Sigmoid colon (tissue), 7 donors: ENCODE measurements at places on chromosomes 13 and 19.

GRCh38 chr19:46902402-46902766 is 41.6 kb downstream of the ARHGAP35 start:
- no peak for DNase-seq

DNA sequence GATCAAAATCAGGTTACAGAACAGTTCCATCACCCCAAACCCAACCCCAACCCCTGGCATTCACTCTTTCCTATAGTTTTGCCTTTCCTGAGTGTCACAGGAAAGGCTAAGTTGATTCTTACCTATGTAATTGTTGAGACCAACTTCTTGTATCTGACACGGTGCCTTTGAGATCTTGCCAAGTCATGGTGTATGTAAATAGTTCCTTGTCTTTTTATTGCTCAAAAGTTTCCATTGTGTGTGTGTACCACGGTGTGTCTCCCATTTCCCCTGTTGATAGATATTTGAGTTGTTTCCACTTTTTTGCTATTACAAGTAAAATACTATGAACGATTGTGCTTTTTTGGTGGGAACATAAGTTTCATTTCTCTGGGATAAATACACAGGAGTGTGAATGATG is 3.3 kb upstream of the IGFL2 start:
- DNase-seq: no peak

DNA sequence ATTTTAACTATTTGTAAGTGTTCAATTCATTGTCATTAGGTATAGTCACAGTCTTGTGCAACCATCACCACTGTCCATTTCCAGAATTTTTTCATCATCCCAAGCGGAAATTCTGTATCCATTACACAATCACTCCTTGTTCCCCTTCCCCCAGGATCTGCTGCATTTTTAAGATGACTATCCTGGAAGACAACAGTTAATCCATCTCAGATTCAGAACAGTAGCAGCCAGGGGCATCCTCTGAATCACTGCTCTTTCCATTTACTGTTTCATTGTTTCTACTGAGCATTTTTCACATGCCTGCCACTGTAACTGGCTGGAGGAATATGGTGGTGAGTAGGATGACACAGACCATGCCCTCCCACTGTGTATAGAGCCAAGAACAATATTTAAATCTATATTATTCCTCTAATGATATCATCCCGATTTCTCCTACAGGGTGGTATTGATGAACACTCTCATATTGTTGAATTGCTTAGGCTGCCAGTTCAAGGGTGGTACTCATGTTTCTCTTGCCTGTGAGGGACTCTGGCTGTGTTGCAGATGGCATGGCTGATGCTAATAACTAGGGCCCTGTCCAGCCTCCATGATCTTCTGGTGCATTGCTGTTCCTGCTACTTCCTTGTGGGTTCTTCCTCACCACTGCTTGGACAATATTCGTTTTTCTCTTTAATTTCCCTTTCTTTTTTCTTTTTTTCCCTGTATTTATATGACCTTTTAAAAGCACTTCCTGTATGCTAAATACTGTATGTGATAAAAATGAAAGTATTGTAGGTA is 59.0 kb downstream of the WDFY2 start:
- no peak for DNase-seq

DNA sequence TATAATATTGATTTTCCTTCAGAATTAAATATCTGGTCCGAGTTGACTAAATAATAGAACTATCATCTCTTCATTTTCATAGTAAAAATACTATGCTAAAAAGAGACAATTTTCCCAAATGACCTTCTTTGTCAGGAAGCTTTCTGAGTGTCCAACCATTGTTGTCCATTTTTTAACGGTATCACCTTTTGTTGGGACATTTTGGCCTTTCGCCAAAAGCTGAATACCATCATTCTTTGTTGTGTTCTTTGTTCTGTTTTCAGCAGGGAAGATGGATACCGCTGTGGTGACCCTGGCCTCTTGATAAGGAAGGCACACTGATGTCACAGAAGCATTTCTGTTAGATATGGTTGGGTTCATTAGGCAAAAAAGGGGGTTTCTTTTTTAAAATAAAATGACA is 654.4 kb upstream of the GPC6 start:
- DNase-seq: no peak

DNA sequence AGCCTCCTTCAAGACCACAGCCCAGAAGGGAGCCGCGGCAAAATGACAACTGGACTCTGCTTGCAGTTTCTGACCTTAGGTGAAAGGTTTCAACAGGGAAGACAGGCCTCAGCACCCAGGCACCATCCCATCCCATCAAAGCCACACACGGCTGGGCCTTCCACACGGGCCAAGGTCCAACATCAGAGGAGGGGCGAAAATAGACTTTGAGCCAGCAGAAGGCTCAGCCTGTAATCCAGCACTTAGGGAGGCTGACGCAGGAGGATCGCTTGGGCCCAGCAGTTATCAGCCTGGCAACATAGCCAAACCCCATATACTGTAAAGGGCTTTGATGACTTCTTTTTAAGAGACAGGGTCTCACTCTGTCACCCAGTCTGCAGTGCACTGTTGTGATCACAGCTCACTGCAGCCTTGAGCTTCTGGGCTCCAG is 26.8 kb upstream of the TINCR start:
- DNase-seq: no peak

- no peak for DNase-seq
Measured at GRCh38 chr19:30587869-30588268, 215.7 kb downstream of the ZNF536 start.

- DNase-seq: no peak
Measured at GRCh38 chr13:34523406-34523805, 418.7 kb upstream of the NBEA start.

GRCh38 chr19:53942001-53942786 is 20.5 kb upstream of the CACNG8 start:
- no peak for DNase-seq

- DNase-seq: no peak
Measured at GRCh38 chr13:100378533-100378932, 210.1 kb downstream of the GGACT start.

DNA sequence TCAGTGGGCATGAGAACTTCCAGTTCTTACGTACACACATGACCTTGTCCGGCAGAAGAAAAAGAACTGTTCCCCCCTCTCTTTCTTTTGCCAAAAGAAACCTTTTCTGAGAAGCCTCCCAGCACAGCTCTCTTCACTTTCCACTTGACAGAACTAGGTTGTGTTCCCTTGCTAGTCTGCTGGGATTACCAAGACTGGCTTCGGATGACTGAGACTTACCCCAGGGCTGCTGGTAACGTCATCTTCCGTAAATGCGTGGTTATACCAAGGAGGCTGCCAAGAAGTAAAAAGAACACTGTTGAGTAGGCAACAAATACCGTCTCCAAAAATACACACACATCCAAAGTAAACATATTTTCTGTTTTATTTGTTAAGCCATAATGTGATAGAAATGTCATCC is 908.2 kb downstream of the EFNB2 start:
- no peak for DNase-seq

DNA sequence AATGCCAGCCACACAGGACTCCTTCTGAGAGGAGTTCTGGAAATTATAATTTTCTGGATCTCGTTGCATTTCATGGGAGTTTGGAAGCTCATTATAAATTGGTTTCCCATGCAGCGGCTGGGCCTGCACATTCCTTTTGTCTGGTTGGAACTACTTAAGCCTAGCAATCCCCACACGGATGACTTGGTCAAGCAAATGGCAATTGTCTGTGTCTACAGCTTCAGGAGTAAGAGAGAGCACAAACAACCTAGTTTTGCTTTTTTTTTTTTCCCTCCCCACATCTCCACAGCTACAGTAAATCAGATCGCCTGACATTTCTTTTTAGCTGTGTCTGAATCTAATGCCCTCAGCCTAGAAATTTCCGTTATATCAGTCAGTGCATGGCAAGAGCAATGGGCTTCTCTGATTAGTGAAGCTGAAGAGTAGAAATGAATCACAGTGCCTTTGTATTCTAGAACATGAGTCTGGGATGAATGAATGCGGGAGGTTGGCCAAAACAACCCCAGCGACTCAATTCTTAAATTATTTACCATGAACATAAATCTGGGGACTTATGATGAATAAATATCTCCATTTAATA is 15.1 kb downstream of the PCDH8 start:
- DNase-seq: no peak
